ENCODE measurements at places on chromosomes 2 and 18.

DNA sequence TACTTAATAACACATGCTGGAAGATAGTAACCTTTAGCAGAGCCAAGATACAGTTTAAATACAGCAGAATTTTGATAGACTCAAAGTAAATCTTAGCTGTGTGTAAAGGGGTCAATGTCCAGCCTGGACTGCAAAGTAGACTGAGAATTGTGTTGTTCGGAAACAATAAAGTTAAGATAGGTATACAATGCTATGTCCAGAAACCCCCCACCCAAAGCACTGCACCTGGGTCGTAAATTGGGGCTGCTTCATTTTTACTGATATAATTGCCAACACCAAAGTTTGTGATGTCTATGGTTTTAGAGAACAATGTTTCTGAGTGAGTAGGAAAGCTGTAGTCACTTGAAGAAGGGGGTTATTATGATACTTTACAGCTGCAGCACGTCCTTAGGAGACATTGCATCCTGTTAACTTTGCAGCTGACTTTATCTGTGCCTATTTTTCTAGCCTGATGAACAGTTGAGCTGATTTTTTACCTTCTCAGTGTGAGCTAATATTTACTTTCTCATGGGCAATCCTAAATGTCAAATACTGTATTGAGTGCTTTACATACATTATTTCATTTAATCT, 4.3 kb upstream of the NCOA1 start:
- no peak for DNase-seq

DNA sequence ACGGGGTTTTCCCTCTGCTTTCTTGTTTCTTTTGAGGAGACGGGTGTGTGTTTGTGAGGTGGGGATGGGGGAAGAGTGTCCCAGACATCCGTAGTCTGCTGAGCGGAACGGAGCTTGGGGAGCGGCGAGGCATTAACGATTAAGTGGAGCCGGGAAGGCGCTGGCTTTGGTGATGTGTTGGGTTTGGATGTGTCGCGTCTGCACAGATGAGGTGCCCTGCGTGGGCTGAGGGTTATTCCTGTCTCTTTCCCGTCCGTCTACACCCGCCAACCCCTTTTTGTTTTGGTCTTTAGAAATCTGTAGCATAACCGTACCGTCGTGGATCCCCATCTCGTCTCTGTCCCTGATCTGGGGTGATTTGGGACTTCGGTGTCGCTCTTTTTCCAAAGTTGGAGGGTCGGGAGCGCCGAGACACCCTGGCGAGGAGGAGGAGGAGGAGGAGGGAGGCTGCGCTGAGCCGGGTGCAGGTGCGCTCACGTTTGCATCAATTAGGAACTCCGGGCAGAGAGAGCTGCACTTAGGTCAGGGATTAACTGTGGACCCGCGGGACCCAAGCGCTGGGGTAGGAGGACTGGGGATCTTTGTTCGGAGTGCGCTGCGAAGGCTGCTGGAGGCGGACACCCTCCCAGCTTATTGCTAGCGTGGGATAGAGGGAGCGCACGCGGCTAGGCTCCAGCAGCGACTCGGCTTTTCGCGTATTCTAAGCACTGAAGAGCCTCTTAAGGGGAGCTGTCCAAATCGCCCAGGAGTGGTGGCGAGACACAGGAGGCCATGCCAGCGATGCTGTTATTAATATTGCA, 720.3 kb downstream of the DPP10 start:
- DNase-seq: no peak

- no peak for DNase-seq
Measured at GRCh38 chr2:223460774-223461211, 141.4 kb downstream of the SCG2 start.

- no peak for DNase-seq
Measured at GRCh38 chr2:43071599-43072550, 154.5 kb downstream of the ZFP36L2 start.

- no peak for DNase-seq
Measured at GRCh38 chr2:54074606-54075341, 40.6 kb upstream of the ACYP2 start.

GRCh38 chr18:45218436-45218835, 396.8 kb upstream of the SLC14A2 start:
- no peak for DNase-seq

DNA sequence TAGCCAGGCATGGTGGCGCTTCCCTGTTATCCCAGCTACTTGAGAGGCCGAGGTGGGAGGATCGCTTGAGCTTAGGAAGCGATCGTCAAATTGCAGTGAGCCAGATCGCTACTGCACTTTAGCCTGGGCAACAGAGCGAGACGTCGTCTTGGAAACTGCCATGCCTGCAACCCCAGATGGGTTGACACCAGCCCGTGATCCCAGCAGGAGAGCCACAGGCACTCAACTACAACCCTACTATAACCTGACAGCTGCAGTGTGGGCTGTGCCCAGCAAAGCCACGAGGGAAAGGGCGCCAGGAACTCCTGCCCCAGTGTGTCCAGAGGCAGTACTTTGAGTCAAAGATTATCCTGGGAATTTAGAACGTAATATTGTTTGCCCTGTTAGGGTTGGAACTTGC, 85.6 kb downstream of the SS18 start:
- DNase-seq: no peak

GRCh38 chr2:179991344-179991743, 15.8 kb downstream of the CWC22 start:
- DNase-seq: no peak

DNA sequence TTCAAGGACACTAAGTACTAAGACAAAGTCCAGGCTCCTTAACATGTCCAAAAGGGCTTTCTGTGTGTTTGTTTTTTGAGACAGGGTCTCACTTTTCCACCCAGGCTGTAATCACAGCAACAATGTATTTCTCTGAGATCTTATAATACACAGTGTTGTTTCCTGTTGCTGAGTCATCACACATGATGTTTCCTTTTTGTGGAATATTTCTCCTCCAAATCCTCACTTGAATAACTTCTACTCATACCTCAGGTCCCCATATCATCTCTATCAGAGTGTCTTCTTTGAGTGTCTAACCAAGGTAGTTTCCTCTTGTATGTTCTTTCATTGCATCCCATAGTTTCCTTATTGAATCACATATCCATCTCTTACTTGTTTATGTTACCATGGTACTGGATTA, 632.0 kb upstream of the PIK3C3 start:
- no peak for DNase-seq

DNA sequence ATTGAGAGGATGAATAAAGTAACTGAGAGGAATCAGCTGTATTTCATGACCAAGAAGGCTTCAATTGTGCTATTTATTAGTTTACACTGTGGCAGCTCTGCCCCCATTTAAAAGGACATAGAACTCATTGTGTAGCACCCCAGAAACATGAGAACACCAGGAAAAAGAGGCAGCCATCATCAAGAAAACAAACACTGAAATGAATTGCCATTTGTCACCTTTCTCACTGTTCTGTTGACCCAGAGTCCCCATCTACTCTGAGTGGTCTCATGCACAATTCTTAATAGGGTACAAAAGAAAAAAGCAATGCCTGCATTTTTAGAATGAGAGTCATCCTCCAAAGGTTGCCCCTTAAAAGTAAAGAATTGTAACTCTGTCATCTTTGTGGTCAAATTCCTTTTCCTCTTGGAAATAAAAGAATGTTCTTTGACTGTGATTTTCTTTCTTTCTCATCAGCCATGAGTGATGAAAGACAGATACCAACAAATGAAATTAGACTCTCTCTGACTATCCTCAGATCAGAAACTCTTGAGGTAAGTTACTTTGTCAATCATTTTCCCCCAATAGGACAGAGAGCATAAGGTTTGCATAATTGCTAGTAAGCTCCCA, 1941.9 kb upstream of the PIK3C3 start:
- no peak for DNase-seq

DNA sequence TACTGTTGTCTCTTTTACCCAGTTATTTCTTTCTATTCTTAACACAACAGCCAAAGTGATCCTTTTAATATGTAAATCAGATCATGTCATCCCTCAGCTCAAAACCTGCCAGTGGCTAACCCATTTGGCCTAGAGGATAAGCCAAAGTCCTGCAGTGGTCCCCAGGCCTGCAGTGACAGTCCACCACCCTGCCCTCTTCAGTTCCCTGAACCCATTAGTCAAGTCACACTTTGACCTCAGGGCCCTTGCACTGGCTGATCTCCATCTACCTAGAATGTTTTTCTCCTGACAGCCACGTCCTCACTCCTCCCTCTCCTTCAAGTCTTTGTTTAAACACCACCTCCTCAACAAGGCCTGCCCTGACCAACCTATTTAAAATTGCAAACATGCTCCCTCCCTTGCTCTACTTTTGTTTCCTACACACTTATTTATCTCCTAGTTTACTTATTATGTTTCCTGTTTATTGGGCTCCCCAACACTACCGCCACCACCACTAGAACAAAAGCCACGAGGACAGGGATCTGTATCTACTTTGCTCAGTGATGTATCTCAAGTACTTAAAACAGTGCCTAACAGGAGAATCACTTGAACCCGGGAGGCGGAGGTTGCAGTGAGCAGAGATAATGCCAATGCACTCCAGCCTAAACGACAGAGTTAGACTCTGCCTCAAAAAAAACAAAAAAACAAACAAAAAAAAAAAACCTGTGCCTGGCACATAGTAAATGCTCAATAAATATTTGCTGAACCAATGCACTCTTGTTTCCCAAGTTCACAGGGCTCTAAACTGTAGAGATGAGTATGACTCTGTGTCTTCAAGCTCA, 9.3 kb downstream of the MREG start:
- no peak for DNase-seq

DNA sequence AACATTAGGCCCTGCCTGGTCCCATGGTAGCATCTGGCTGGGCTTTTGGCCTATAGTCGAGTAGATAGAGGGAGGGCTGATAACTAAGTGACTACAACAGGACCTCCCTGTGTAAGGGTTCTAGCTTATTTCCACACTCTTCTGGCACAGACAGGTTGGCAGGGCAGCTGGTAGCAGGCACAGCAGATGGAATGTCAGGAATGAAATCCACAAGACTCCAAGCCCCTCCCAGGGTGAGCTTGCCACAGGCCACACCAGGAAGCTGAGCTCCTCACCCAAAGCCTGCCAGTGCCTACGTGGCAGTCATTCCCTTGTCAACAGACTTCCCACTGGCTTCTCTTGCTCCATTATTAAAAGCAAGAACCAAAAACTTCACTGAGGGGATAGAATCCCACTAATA, 20.7 kb upstream of the C1QL2 start:
- DNase-seq: no peak

DNA sequence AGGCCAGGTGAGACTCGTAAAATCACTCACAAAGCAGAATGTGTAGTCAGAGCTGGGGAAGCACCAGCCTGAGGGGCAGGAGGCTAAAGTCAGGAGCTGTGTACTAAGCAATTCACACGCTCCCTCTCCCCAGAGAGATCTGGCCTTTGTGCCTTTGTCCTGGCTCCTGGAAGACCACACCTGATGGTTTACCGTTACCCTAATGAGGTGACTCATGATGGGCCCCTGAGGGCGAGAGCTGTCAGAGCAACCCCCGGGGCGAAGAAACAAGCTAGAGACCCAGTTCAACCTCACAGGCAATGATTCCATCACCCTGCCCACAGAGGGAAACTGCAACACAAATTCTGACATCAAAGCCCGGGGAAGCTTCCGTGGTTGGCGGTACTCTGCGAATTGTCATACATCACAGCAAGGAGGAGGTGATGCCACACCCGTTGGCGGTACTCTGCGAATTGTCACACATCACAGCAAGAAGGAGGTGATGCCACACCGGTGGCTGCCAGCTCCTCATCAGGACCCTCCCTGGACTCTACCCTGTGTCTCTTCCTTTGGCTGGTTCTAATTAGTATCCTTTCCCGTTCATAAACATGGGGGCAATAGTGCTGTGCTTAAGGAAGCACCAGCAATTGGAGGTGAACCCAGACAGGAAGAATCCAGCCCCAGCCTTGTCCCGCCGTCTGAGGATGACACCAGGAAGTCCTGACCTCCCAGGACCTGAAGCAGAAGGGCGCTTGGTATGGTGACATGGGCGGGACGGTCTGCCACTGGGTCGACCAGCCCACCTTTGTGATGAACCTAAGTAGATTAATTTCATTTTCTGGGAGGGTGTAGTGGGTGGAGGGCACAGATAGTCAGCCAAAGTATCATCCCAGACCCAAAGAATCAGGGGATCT, 30.5 kb downstream of the B3GNT7 start:
- DNase-seq: peak; percentile 17

DNA sequence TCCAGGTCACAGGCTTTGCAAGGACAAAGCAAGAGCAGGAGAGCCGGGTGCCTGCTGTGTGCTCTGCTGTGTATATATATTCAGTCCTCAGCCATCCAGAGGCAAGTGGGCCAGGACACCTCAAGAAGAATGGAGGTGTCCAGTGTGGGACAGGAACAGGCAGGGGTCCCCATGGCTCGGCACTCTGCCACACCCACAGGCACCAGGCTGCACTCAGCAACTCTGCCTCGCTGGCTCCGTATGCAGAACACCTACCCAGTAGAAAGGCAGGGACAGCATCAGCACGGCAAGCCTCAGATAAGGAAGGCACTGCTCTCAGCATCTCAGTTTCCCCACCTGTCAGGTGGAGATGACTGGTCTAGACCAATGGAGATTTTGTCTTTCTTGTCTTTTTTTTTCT, 57.8 kb downstream of the DNMT3A start:
- no peak for DNase-seq

DNA sequence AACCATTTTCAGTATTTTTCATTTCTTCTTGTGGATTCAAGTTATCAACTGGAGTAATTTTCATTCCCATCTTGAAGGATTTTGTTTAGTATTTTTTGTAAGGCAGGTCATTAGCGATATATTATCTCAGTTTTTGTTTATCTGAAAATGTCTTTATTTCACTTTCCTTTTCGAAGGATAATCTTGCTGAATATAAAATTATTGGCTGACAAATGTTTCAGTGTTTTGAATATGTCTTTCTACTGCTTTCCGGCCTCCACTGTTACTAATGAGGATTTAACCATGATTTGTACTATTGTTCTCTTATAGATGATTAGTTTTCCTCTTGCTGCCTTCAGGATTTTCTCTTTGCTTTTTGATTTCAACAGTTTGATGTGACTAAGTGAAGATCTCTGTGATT, 58.3 kb upstream of the ZNF396 start:
- DNase-seq: no peak

- DNase-seq: no peak
Measured at GRCh38 chr2:172510088-172510487, 45.8 kb upstream of the PDK1 start.

- no peak for DNase-seq
Measured at GRCh38 chr2:20556756-20557155, 94.1 kb downstream of the HS1BP3 start.

- DNase-seq: no peak
Measured at GRCh38 chr2:239002591-239002953, 154.7 kb downstream of the TWIST2 start.
